Epithelial cell of alveolus of lung (primary cell): ENCODE measurements at places on chromosomes 4 and X. TPM values are rescaled to one million over a fixed set of nuclear protein-coding genes. Genes with fewer than 3 reads are reported as not detected.

LDB2 gene
- 10.2 and 12.5 TPM in 2 replicates for total RNA-seq

PPP4R3C gene
- not detected in 2 replicates for total RNA-seq

DMRTC1 gene
- not detected in 2 replicates for total RNA-seq

CXCL8 gene
- 10.5 and 842 TPM in 2 replicates for total RNA-seq

TEX13C gene
- not detected in 2 replicates for total RNA-seq

ARMCX6 gene
- 30.0 and 30.3 TPM in 2 replicates for total RNA-seq

CCDC160 gene
- total RNA-seq = not detected in 2 replicates

ZNF630 gene
- total RNA-seq = 0.78 and 2.5 TPM in 2 replicates

WNK3 gene
- 0.64 and 1.3 TPM in 2 replicates for total RNA-seq

TMSB15C gene
- total RNA-seq = 1.9 and 3.2 TPM in 2 replicates

TMEM47 gene
- 28.3 and 37.8 TPM in 2 replicates for total RNA-seq

ITGB1BP2 gene
- total RNA-seq = 0.13 and 0.80 TPM in 2 replicates
